ENCODE measurements at places on chromosomes 16 and 17.
A peak's percentile ranks its signal among the peaks of the same experiment; 100 is the strongest.

DNA sequence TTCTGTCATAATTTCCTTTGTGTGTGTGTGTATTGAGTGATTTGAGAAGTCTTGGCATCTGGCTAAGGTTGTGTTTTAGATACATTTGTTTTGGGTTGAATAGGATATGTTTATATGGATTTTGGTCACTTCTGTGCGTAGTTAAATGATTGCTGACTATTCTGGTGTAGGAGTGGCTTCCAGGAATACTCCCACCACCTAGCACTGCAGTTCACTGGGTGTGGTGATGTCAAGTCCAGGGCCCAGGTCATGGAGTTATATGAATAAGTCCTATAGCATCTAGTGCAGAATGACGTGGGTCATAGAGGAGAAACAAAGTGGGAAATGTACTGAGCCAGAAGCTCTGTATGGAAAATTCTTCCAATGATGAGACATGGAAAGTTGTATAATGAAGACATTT, 465.4 kb upstream of the CCL2 start:
- no peak for DNase-seq

GRCh38 chr16:62225675-62226074, 189.4 kb upstream of the CDH8 start:
- DNase-seq: peak; percentile 13

GRCh38 chr17:44134752-44135568, 6.8 kb upstream of the HROB start:
- DNase-seq: no peak

- DNase-seq: peak; percentile 8
Observed at GRCh38 chr17:76598004-76598439, 12.4 kb upstream of the ST6GALNAC2 start.

- DNase-seq: no peak
Observed at GRCh38 chr16:57996406-57997175, 3.9 kb downstream of the ZNF319 start.

GRCh38 chr16:81576696-81577095, 132.1 kb downstream of the CMIP start:
- DNase-seq: no peak

GRCh38 chr17:16947470-16947869, 24.4 kb downstream of the TNFRSF13B start:
- DNase-seq: no peak

DNA sequence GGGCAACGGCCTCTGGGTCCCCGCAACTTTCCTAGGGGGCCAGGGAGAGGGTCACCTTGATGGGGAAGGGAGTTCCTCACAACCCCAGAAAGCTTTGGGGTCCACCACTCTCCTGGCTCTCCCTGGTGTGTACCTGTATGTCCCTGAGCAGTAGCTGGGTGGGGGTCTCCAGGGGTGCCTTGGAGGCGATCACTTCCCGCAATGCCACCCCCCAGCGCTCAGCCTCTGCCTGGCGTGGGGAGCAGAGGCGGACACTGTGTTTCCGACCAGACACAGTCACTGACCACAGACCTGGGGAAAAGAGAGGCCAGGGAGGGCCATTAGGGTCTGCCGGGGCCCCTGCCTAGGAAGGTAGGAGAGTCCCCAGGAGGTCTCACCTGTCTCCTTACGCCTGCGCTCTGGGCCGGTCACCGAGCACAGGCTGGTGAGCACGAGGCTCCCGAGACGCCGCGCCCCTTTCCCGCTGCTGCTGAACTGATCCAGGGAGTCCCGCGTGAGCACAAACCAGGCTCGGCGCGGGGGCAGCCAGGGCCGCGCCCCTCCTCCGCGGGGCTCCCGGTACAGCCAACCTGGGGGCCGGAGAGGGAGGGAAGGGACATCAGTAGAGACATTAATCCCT, 3.4 kb downstream of the PLEKHH3 start:
- no peak for DNase-seq

GRCh38 chr17:5380491-5381135, 38.8 kb downstream of the NUP88 start:
- no peak for DNase-seq

- peak; percentile 28 for DNase-seq
Observed at GRCh38 chr17:40309031-40309948, at the start of gene RARA. RARA (plus strand) TSS chr17:40309180; CDS start chr17:40331219, 22,039 bp downstream.

DNA sequence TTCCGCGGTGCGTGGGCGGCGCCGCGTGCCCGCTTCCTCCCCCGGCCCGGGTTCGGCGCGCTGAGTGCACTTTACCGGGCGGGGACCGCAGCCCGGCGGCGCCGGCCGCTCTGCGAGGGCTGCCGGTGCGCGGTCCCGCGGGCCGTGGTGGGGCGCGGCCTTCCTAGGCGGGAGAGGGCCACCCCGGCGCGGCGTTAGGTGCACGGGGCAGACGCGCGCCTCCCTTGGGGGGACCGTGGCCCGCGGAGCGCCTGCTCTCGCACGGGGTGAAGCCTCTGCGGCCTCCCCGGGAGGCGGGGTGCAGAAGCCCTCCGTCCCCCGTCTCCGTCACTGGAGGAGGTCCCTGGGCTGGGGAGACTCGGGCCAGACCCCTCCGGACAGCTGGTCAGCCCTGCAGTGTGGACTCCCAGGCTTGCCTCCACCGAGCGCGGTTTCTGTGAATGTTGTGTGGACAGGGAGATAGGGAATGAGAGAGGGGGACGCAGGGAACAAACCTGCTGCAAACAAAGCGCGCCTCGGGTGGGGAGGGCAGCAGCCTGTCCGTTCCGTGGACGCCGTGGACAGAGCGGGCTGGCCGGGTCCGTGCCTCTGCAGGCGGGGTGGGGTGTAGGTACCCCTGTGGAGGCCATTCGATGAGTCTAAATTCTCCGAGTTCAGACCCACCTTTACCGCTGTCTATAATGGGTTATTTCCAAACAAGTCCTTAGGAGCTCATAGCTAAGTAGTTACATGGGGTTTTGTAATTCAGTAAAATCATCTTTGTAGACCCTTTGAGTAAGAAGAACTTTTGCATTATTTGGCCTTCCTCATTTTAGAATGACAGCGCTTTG, 721 bp downstream of the TBCD start:
- DNase-seq: no peak

GRCh38 chr16:84986879-84987278, 24.5 kb downstream of the ZDHHC7 start:
- no peak for DNase-seq

- DNase-seq: no peak
Observed at GRCh38 chr17:7440834-7441195, 1.5 kb downstream of the FGF11 start.

DNA sequence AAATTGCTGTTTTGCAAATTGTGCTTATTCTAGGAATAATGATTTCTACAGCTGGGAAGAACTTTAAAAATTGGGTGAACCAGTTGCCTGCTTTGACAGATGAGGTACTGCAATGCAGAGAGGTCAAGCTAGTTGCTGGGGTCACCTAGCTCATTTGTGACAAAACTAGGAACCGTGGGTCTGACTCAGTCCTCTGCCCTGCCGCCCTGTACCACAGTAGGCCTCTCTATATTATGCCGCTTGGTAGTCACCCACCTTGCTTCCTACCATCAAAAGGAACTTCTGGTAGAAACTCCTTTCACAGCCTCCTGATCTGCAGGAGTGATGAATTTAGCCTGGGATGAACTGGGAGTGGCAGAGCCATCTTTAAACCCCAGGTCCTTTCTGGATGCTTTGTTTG, 105.7 kb downstream of the PITPNC1 start:
- no peak for DNase-seq

GRCh38 chr17:900336-900934, 79.1 kb downstream of the NXN start:
- no peak for DNase-seq

- DNase-seq: peak; percentile 82
Observed at GRCh38 chr17:42120770-42121769, at the start of gene KAT2A. KAT2A (minus strand) TSS chr17:42121367; CDS start chr17:42121304, 63 bp downstream.

DNA sequence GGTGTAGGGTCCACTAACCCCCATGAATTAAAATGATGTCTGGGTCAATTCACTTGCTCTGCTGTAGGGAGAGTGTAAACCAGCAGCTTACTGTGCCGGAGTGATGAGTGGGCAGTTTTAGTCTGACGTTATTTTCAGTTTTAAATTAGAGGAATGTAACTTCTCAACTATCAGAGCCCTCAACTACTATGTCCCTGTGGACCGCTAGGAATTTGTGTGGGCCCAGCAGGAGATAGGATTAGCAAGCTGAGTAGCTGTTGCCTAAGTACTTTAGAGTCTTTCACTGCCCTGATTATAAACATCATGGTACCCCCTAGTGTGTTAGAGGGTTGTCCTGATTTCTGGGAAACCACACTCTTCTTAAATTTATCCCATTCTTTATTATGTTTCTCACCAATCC, 11.4 kb downstream of the MARVELD3 start:
- no peak for DNase-seq

- no peak for DNase-seq
Observed at GRCh38 chr16:27318392-27319256, 4.8 kb downstream of the IL4R start.

DNA sequence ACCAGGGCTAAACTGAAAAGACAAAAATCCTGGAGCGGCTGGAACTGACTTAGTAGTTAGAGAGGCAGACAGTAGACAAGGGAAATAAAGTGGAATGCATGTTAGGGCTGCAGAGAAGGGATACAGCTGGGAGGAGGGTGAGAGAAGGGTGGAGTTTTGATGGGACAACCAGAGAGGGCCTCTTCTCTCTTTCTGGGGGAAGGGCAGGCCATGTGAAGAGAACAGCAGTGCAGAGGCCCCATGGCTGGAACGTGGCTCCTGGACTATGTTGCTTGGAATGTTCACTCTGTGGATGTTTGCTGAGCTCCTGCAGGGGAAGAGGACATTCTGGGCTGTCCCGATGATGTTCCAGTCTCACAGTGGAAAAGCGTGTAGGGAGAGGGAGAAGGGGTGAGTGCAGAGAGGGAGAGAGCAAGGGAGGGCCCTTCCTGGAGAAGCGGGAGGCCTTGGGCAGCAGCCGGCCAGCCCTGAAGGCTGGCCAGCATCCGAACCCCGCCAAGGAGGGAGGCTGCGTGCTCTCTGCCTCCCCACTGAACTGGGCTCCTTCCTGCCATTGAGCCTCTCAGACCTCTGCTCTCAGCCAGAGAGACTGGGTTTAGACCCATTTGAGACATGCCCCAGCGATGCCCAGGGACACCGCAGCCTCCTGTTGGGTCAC, 33.1 kb upstream of the GSE1 start:
- no peak for DNase-seq

- DNase-seq: no peak
Observed at GRCh38 chr17:70365091-70365583, 195.8 kb downstream of the KCNJ2 start.

DNA sequence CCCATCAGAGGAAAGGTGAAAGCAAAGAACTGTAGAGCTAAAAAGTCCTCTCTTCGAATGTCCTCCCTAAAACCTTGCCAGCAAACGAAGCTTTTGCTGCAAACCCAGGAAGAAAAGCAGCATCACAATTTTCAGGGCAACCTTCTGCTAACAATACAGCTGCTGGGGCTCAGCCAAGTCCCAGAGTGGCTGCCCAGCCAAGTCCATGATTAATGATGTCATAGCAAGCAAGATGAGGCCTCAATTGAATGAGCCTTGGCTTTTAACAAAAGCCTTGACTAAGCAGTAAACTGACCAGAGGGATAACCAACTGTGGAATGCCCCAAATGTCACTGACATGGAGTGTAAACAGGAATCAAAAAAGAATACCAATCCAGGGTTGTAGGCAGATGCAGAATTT, 342.7 kb downstream of the PMP22 start:
- no peak for DNase-seq

- no peak for DNase-seq
Observed at GRCh38 chr17:63246344-63246743, 199.8 kb downstream of the CYB561 start.

GRCh38 chr17:65771704-65772103, 210.3 kb upstream of the AXIN2 start:
- no peak for DNase-seq

DNA sequence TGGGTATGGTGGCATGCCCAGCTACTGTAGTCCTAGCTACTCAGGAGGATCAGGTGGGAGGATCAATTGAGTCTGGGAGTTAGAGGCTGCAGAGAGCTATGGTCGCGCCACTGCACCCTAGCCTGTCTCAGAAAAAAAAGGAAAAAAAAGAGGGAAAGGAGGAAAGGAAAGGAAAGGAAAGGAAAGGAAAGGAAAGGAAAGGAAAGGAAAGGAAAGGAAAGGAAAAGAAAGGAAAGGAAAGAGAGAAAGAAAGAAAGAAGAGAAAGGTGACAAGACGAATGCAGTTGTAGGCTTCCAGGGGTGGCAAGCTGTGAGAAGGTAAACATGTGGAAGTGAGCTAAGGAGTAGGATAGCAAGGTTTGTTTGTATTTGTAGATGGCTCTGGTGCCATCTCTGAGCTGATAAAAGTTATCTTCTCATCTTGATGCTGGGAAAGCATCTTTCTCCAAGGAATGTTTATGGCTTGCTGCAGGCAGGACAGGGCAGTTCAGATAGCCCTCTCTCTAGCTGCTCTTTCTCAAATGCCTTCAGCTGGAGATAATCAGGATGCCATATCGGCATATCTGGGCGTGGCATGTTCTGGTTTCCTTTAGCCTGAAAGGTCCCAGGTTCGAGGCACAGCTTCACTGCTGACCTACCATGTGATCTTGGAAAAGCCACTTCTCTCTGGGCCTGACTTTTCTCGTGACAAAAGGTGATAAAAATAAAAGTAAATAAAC, 2.8 kb upstream of the NOS2 start:
- no peak for DNase-seq

DNA sequence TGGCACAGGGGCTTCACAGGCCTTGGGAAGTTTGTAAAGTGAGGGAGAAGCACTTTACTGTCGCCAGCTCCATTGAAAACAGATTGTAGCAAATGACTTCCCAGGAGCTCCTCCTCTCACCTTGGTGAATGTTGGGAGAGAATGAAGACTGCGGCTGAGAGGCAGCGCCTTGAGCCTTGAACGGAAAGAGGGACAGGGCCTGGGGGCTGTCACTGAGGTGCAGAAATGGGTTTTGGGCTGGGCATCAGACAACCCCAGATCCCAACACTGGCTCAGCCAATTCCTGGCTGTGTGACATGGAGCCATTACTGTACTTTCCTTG, 603 bp upstream of the MRTFB start:
- DNase-seq: no peak

- DNase-seq: no peak
Observed at GRCh38 chr17:48711128-48711527, 11.2 kb downstream of the PRAC1 start.

DNA sequence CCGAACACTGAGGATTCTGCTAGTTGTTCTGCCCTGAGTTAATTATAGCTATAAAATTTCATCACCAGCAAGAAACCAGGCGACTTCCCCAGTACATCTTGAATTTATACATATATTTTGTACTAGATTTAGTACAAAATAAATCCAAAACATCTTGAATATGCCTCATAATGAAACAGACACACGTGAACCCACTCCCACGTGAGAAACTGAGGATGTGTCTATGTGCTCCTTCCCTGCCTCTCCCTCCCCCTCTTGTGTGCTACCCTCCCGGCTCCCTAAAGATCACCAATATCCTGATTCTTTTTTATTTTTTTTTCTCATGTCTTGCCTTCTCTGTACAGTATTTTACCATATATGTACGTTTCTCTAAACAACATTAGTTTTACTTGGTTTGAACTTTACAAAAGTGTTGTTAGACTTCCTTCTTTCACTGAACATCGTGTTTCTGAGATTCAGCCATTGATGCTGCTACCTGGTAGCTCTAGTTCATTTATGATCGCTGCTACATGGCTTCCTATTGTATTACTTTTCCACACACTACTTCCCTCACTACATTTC, 1.1 kb upstream of the LCMT1 start:
- no peak for DNase-seq

GRCh38 chr16:66058172-66058691, 308.3 kb upstream of the CDH5 start:
- no peak for DNase-seq

Data from caudate nucleus (tissue), 63 donors.